Heart right ventricle (tissue), 16 donors: ENCODE measurements at places on chromosomes 13 and 19. TPM values are rescaled to one million over a fixed set of nuclear protein-coding genes. Genes with fewer than 3 reads are reported as not detected.

SERPINE3 gene
- total RNA-seq = not detected

FAM83E gene
- not detected for total RNA-seq

ELSPBP1 gene
- total RNA-seq = not detected

NXNL1 gene
- total RNA-seq = not detected

FGF22 gene
- total RNA-seq = 0.30 TPM
